ENCODE measurements at places on chromosomes 4 and X.

DNA sequence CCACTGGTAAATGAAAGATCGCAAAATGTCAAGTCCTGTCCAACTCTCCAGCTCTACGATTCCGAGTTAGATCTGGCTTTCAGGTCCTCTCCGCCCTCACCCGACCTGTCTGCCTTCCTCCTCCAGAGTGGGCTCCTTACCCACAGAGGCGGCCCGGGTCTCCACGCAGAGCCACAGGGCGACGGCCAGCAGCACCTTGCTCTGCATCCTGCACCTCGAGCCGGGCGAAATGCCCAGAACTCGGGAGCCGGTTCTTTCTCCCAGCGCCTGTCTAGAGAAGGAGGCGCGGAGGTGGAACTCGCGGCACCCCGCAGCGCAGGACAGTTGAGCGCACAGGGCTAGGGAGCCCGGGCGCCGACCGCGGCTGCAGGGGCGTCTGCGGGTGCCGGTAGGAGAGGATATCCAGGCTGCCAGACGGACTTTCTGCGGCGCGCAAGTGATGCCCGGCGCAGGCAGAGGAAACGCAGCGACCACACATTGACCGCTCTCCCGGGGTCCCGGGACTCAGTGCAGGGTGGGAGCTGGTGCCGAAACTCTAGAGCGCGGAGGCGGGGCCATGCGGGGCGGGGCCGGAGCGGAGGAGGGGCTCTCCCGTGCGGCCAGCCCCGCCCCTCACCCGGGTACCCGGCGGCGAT is at the start of gene KDR:
KDR (minus strand) TSS at position 509 of the 635 bp plus-strand sequence; CDS start at position 207, 302 bp downstream.
- peak; percentile 25 for DNase-seq

GRCh38 chrX:155314260-155314659 is 20.2 kb downstream of the CLIC2 start:
- DNase-seq, result no peak

DNA sequence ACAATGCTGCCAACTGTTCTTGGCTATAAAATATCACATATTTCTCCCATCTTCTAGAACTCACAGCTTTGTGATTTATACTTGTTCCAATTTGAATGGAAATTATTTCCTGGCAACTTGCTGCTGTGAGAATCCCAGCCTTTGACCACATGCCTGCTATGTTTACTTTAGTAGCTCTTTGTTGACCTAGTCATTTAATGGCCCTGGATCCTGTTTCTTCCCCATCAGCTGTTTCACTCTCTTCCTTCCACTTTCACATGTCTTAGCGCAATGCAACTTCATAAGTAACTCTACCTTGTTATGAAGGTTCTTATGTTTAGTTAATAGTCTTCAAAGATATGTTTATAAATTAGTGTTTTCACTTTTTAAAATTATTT is 1973.6 kb upstream of the AGA start:
- DNase-seq, result no peak

GRCh38 chrX:15495801-15496200 is 2.7 kb upstream of the PIR start:
- DNase-seq, result no peak

DNA sequence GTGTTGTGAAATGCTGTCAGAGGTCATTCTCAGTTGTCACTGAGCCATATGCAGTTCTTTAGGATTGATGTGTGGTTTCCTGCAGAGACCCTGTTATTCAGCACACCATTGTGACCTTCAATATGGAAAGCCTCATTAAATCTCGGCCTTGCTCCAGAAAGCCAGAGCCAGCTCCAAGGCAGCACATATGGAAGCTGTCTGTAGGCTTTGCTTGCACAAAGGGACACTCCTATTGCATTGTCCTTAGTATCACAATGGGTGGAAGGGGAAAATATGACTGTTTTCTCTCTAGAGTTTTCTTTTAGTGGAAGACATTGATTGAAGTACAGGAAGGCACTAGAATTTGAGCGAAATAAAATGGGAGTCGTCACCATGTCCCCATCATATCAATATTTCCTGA is 179.0 kb downstream of the CEP135 start:
- no peak for DNase-seq

GRCh38 chr4:88211473-88212252 is 53.2 kb upstream of the ABCG2 start:
- peak; percentile 49 for DNase-seq

DNA sequence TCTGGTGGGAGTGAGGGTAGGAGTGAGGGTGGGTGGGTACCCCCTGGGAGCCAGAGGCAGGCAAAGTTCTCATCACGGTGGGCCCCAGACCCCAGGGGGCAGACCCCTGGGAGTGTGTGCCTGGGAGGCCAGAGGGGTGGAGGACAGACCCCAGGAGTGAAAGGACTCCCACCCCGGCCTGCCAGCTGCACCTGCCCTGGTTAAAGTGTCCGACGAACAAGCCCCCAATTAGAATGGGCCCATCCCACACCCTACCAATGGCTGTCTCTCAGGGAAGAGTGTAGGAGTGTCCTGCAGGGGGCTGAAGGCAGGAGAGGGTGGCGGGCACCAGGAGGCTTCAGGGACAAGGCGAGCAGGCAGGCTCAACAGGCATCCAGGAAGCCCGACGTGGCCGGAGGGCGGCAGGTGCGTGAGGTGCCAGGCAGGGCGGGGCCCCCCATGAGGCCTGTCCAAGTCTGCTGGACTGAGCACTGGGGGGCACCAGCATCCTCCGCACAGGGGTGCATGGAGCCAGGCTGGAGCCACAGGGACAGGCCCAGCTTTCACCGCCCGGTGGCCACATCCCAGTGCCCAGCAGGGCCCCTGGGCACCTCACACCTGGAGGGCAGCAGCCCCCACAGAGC is 8.7 kb downstream of the PDE6B start:
- DNase-seq, result no peak

DNA sequence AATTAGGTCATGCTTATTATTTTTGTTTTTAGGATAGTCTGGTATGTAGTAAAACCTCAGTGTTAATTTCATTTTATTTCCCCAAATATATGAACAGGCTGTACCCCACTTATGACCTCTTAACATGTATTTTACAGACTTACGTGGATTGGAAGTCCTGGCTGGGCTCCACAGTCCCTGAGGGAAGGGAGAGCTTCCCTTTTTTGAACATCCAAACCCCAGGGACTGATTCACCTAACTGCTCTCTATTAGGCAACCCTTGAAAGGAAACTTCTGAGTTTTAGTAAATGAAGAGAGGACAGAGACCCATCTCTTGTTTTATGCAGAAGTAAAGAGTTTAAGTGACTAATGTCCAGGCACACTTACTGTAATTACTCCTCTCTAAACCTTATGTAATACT is 233.1 kb upstream of the SPRY1 start:
- peak; percentile 20 for DNase-seq

- peak; percentile 79 for DNase-seq
Measured at GRCh38 chr4:37802068-37802666, 24.3 kb upstream of the PGM2 start.

- no peak for DNase-seq
Measured at GRCh38 chr4:157591245-157591644, 370.7 kb downstream of the GRIA2 start.
